ENCODE measurements at places on chromosomes 6 and 20.

- no peak for DNase-seq
These were observed 4.8 kb downstream of the SOX18 start for GRCh38 chr20:64044484-64045247.

DNA sequence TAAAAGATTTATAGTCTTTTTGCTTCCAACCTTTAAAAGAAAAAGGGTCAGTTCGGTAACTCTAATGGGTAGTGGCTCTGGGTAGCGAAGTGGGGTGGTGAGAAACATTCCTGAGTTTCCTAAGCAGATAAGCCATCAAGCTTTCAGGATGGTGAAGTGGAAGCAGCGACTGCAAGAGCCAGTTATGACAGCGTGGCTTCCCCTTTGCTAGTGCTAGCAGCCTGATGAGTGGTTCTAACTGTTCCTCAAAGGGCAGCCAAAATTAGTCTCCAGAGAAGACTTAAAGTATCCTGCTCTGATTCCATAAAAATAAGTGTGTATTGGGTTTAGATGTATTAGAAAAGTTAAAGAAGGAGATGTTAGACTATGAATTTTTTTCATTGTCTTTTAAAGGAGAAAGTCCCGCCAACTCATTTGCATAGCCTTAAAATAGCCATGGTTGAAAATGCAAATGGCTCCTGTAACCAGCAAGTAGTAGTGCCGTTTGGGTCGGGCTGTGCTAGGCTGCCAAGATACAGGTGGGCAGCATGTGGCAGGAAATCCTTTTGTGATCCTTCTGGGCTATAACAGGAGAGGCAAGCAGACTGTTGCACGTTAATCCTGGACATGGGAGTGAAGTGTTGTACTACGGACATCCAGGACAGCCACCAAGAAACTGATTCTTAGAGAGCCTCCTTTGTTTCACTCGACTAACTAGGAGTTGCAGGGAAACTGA lies 18.0 kb downstream of the ELOVL2 start:
- DNase-seq: no peak

DNA sequence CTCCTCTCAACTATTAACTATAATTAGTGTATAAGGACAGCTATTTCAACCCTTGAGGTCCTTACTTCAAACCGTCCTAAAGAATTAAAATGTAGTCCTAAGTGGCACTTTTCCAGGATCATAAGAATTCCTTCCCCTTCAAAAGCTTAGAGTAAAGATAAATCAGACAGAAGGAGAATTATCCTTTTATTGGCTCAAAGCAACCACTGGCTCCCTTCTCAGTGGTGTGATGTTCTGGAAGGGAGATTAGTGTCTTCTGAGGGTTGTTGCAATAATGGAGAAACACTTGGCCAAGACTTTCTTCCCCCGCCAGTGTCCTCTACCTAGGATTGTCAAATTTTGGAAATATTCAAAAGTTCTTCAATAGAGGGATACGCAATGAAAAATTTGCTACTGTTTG lies 89.1 kb upstream of the PLEKHG1 start:
- DNase-seq: no peak

- no peak for DNase-seq
These were observed 48.5 kb downstream of the PYGB start for GRCh38 chr20:25296094-25297093.

DNA sequence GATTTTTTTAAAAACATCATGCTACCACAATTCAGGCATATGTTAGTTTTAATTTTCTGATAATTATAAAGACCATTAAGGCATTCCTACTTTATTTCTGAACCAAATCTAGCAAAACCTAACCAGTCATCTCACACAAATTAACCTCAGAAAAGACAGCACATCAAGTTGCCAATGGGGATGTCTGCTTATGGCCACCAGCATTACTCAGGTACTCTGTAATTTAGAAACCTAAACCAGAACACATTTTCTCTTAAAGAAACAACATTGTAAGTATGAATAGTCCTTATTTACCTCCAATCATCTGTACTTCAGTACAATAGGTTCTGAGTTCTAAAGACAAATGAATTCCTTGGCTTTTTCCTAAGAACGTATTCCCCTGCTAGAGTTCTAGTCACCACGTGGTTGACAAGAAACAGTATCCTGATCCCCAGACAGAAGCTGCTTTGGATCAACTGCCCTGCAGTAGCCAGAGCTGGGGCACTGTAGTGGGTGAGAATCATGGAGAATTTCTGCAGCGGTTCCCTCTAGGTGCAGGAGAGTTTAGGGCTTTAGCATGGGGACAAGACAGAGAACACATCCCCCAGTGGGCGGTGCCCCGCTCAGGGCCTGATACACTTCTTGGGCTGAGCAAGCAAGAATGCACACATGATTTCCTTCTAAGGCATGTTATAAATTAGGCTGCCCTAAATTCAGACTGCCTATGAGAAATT lies 15.4 kb downstream of the GCLC start:
- no peak for DNase-seq

DNA sequence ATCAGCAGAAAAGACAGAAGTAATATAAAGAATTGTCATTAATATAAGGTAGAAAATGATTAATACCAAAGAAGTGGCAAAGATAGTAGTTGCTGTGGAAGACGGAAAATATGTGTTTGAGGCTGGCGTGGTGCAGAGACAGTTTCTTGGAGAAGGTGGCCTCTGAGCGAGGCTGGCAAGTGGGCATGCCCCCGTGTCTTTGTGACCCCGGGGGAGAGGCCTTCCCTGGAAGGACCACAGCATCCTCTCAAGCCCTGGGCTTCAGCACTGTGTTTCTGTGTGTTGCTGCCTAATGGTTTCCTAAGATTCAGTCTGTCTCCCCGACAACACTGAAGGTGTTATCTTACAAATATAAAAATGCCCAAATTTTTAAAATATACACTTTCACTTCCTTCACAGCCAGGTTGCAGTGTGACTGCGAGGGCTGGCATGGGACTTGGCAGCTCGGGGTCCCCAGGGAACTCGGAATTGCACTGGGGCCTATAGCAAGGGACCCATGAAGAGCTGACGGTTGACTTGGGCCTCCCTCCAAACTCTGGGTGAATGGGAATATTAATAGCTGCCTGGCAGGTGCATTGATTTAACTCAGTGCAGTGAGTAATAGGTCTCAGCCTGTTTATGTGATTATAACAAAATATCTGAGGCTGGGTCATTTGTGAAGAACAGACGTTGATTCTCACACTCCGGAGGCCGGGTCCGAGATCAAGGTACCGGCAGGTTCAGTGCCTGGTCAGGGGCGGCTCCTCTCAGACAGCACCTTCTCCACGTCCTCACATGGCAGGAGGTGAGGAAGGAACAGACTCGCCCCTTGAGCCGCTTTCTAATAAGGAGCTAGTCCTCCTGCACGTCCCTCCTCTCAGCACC lies 47.4 kb upstream of the AFDN start:
- no peak for DNase-seq

- DNase-seq: no peak
These were observed 7.0 kb downstream of the CEBPB start for GRCh38 chr20:50197463-50198179.

DNA sequence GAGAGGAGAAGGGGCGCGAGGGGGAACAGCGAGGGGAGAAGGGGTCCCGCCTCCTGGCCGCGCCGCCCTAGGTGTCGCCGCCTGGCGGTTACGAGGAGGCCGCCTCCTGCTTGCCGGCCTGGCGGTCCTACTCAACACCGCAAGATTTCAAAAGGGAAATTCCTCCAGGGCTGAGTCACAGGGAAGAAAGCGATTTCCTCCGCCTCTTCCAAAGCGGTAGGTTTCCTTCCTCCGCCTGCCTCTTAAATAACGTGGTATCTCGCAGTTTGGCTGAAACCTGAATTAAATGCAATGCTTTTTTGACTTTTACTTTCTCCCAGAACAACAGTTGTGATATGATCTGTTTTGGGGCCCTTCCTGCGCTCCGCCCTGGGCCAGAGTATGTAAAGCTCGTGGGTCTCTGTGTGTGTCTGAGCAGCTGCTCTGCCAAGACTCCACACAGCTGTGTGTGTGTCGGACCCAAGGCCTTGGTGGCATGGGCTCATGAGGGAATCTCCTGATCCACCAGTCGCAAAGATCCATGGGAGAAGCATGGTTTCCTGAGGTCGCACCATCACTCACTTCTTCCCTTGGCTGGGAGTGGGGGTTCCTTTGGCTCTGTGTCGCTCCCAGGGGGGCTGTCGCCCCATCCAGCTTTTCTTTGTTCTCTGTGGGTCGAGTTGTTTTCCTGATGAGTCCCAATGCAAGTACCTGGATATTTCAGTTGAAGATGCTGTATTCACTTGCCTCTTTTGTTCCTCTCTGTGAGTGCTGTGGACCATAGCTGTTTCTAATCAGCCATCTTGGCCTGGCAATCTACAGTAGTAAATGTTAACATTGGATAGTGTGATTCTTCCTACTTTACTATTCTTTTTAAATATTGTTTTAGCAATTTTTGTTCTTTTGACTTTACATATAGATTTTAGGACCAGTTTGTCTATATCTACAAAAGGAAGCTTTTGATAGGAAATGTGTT lies 31.6 kb upstream of the NOTCH4 start:
- DNase-seq: peak; percentile 93

DNA sequence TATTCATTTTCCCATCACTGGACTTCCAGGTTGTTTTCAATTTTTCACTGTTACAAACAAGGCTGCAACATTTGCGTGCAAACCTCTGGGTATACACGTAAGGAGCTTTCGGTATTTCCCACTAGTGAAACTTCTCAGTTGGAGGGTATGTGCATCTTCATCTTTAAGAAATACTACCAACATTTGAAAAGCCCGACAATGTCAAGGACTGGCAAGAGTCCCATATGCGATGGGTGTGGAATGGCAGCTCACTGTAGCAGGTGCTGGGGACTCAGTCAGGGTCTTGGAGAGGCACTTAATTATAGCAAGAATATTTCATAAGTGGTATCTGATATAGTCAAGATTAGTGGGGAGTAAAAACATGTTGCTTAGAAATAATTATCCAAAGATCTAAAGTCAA lies 8.9 kb upstream of the HLA-B start:
- no peak for DNase-seq

Measured in inflammatory macrophage treated with lipopolysaccharide for 4 hours (primary cell).